ENCODE measurements at places on chromosomes 3 and 15. TPM values are rescaled to one million over a fixed set of nuclear protein-coding genes. Genes with fewer than 3 reads are reported as not detected.

Gene HRG
- not detected for total RNA-seq

Gene PLOD2
- 43.3 TPM for total RNA-seq

Gene ACTRT3
- total RNA-seq = 3.7 TPM

Gene MRAS
- total RNA-seq = 47.8 TPM

Gene ITIH1
- total RNA-seq = not detected

Gene ASB14
- not detected for total RNA-seq

Gene CRYBG3
- total RNA-seq = 13.7 TPM

Gene MUSTN1
- not detected for total RNA-seq

Gene DPPA2
- total RNA-seq = not detected

Gene ATP2C1
- 82.5 TPM for total RNA-seq

Gene MINAR1
- 2.2 TPM for total RNA-seq

Gene SEMA6D
- total RNA-seq = 31.0 TPM

Gene SUCNR1
- total RNA-seq = not detected

Gene NAALADL2
- total RNA-seq = 7.1 TPM

Gene EXOSC7
- total RNA-seq = 28.4 TPM

Gene ISG20
- total RNA-seq = 126 TPM

Gene EXD1
- total RNA-seq = not detected

Gene SAMD7
- not detected for total RNA-seq

Gene MKRN2OS
- total RNA-seq = not detected

Gene IL17RB
- under 0.01 TPM for total RNA-seq

Gene CHAC1
- 12.8 TPM for total RNA-seq

Gene PLSCR5
- not detected for total RNA-seq

Gene ALPK3
- total RNA-seq = under 0.01 TPM

Gene SLC28A1
- not detected for total RNA-seq

Gene CBLB
- 10.0 TPM for total RNA-seq

Gene ANKUB1
- total RNA-seq = not detected

Gene COLQ
- total RNA-seq = 1.8 TPM

Gene CHRNA5
- 5.1 TPM for total RNA-seq

Gene GRK7
- not detected for total RNA-seq

Gene P3H2
- total RNA-seq = under 0.01 TPM

Gene AGBL1
- total RNA-seq = 1.1 TPM

Gene SH2D7
- total RNA-seq = not detected

Gene TM4SF4
- not detected for total RNA-seq

Gene RAB6B
- 2.5 TPM for total RNA-seq

Gene ECE2
- not detected for total RNA-seq

Gene FGD5
- total RNA-seq = not detected

Gene CCR9
- total RNA-seq = not detected

Gene PRTG
- 26.2 TPM for total RNA-seq

Gene MGA
- total RNA-seq = 44.6 TPM

Gene CKMT1A
- not detected for total RNA-seq

Gene CFAP92
- total RNA-seq = 0.31 TPM

Gene AQR
- total RNA-seq = 15.1 TPM
